ENCODE measurements at places on chromosomes 3 and 15.

DNA sequence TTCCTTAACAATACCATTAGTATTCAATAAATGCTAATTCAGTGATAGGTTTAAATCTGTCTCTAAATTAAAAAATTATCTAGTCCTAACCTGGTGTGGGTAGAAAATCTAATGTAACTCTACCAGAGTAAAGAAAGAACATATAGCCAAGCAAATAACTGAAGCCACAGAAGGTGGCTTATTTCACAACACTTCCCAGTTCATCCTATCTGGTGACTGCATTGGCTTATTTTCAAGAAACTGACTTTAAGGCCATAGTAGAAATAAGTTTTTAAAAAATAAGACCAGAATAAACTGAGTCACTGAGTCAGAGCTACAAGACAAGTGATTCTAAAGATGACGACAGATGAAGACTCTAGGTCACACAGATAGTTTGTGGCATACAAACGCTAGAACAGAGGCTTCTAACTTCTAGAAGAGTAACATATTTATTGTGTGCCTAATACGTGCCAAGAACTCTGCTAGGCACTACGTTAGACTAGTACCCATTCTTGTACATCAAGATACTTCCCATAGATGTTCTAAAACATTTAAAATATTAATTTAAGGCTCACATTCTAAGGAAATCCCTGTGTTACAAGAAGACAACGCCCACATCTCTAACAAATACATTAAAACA, 25.9 kb downstream of the TMCC1 start:
- no peak for DNase-seq

DNA sequence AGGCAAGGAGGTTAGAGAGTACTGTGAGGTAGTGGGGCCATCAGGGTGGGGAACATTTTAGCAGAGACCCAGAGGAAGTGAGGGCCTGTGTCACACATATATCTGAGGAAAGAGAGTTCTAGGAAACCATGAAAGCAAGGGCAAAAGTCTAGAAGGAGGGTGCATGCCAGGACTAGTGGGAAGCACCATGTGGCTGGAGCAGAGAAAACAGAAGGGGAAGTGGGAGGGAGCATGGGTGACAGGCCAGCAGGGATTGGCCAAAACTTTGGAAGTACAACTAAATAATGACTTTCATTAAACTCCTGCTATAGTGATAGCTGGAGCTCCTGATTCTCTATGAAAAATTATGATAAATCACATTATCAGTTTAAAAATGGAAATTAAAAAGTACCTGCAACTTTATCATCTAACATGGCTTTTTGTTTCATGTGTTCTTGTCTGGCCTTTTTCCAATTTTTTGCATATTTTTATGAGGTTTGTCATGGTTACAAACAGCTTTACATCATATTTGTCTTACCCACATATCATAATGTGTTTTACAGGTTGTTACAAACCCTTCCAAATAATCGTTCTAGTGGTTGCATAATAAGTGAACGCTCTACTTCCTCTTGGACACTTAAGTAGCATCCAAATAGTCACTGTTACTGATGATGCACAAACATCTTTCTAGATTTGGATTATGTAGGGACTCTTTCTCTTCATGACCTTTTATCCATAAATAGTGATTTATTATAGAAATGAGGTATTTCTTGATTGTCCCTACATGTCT, 168.3 kb downstream of the NEK10 start:
- DNase-seq: no peak

GRCh38 chr3:49626101-49626581, 48.0 kb upstream of the APEH start:
- DNase-seq: no peak

DNA sequence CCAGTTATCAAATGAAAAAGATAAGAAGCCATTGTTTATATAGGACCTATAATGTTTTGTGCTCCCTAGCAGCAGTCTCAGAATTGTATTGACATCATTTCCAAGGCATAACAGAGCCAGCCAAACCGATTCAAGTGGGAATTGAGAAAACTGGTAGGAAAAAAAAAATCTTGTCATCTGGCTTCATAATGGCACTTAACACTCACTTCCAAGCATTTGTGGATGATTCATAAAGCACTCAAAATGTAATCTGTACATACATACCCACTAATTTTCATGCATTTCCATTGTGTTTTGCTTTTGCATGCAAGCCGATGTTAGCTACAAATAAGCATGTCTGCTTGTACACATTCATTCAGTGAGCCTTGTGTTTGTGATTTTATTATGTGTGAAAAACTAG, 18.6 kb upstream of the TRPC1 start:
- no peak for DNase-seq

DNA sequence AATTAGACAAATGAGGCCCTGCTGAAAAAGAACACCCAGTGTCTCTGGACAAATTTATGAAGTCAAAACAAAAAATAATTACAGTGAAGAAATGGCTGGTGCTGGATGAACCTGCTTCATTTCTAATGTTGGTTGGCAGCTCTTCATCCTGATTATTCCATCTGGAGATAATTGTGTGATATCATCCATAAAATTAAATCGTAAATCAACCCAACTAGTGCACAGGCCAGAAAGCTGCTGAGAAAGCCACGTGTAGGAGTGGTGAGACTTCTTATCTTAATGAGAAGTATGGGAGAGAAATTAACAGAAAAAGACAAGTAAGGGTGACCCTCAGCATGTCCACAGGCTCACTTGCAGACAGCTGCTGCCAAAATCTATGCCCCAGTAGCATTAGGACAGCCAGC, 465.2 kb upstream of the TGFBR2 start:
- DNase-seq: no peak

GRCh38 chr15:57600197-57600596, 8.5 kb downstream of the MYZAP start:
- DNase-seq: no peak

GRCh38 chr15:85473455-85473854, 93.1 kb downstream of the AKAP13 start:
- no peak for DNase-seq

GRCh38 chr15:45481135-45481534, 41.4 kb downstream of the SLC30A4 start:
- DNase-seq: no peak

DNA sequence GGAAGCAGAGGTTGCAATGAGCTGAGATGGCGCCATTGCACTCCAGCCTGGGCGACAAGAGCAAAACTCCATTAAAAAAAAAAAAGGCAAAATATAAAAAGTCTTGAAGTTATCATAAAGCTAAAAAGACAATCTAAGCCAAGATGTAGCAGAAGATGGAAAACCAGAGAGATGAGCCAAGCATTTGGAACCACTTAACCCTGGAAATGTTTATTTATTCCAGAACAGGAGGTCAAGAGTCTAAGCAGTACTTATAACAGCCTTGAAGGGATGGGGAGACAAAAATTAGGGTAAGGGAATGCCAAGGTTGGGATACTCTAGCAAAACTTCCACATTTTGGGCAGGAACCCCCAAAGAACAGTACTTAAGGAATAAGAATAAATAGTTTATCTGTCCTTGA, 30.1 kb downstream of the FAIM start:
- DNase-seq: no peak

All from HEK293T (cell line).